ENCODE measurements at places on chromosomes 2 and 18. TPM values are rescaled to one million over a fixed set of nuclear protein-coding genes. Genes with fewer than 3 reads are reported as not detected.

The C2orf66 gene
- total RNA-seq, result not detected

The BOLL gene
- 0.08 TPM for total RNA-seq

The NMUR1 gene
- not detected for total RNA-seq

The EFR3B gene
- total RNA-seq, result 0.78 TPM

The CNNM4 gene
- 7.5 TPM for total RNA-seq

All from epithelial cell of alveolus of lung (primary cell).